Kidney (tissue), 22 donors: ENCODE measurements at places on chromosomes 7 and 10. TPM values are rescaled to one million over a fixed set of nuclear protein-coding genes. Genes with fewer than 3 reads are reported as not detected.

The CLRN3 gene
- 9.4 TPM for total RNA-seq

DNA sequence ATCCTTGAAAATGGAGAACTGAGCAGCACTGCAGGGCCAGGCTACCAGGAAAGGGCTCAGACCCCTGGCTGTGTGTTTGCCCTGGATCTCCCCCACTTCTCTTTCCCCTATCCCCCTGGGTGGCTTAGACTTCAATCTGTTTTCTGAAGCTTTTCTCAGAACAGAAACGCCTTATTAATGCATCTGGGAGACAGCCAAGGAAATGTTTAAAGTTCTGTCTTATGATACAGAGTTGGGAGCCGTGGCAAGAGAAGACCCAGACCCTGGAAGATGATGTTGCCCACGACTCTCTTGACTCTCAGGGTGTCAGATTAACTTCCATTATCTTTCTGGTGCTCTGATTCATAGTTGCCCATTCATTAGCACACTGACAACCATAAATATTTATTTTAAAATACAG, 107.1 kb downstream of the EBLN1 start:
- no peak for DNase-seq
- H3K36me3 ChIP-seq: no peaks in the 10 kb centered on the region
- no peaks in the 10 kb centered on the region for H3K27me3 ChIP-seq
- no peaks in the 10 kb centered on the region for H3K4me1 ChIP-seq
- no peak overlapping the region for H3K27ac ChIP-seq

- H3K36me3 ChIP-seq: peaks cover 14% of the 10 kb centered on the region
- peak overlapping the region; percentile 82 for H3K4me3 ChIP-seq
- H3K27me3 ChIP-seq: no peaks in the 10 kb centered on the region
- DNase-seq: no peak
Measured at GRCh38 chr10:119166118-119166500, 595 bp upstream of the SFXN4 start.

GRCh38 chr10:70272925-70273316, 10.9 kb downstream of the NPFFR1 start:
- H3K36me3 ChIP-seq: no peaks in the 10 kb centered on the region
- no peak overlapping the region for H3K4me3 ChIP-seq
- no peaks in the 10 kb centered on the region for H3K4me1 ChIP-seq
- no peaks in the 10 kb centered on the region for H3K27me3 ChIP-seq

GRCh38 chr10:12243864-12244620, 48.1 kb downstream of the CDC123 start:
- H3K4me1 ChIP-seq: no peaks in the 10 kb centered on the region
- H3K27me3 ChIP-seq: no peaks in the 10 kb centered on the region
- H3K4me3 ChIP-seq: no peak overlapping the region
- H3K27ac ChIP-seq: no peak overlapping the region
- peaks cover 6% of the 10 kb centered on the region for H3K36me3 ChIP-seq
- no peak for DNase-seq

DNA sequence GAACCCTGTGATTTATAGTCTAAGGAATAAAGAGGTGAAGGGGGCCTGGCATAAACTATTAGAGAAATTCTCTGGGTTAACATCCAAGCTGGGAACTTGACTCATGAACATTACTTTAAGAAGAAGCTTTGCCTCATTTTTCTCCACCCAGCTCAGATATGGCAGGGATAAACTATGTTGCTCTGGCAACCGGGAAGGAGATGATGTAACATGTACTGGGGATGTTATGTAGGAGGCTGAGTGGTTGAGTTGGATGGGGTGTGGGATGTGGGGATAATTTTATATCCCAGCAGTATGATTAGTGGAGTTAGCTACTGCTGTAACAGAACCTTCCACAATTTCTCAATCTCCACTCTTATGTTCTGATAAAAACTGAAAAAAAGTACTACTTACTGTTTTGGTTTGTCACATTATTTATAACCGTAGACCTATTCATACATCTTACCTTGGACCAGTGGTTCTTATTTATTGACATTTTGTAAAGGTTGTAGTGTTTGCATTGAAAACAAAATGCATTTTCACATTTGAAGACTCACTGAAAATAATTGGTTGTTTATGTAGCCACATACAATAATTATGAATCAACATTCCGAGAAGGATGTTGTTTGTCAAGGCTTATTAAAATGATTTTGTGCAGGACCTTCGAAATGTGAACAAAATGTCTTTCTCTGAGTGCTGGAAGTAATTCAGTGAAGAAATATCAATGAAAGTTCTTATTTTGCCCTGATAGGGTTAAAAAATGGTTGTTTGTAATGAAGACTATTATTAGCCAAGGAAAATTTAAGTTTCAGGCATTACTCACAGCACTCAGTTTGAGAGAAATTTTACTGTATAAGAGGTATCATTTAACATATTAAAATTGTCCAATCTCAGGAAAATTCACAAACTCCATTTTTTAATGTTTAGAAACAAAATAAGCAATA, 1.3 kb downstream of the OR2F2 start:
- H3K4me1 ChIP-seq: no peaks in the 10 kb centered on the region
- DNase-seq: no peak
- H3K4me3 ChIP-seq: no peak overlapping the region
- no peaks in the 10 kb centered on the region for H3K27me3 ChIP-seq
- no peaks in the 10 kb centered on the region for H3K36me3 ChIP-seq
- no peak overlapping the region for H3K27ac ChIP-seq

GRCh38 chr7:31271641-31272405, 68.7 kb downstream of the NEUROD6 start:
- no peak overlapping the region for H3K27ac ChIP-seq
- no peaks in the 10 kb centered on the region for H3K27me3 ChIP-seq
- no peaks in the 10 kb centered on the region for H3K4me1 ChIP-seq

GRCh38 chr10:97880109-97880508, 30.5 kb downstream of the GOLGA7B start:
- H3K27me3 ChIP-seq: no peaks in the 10 kb centered on the region
- H3K4me1 ChIP-seq: no peaks in the 10 kb centered on the region
- no peaks in the 10 kb centered on the region for H3K36me3 ChIP-seq
- no peak for DNase-seq

The WDFY4 gene
- total RNA-seq: 13.3 TPM

The TMEM213 gene
- 30.2 TPM for total RNA-seq

DNA sequence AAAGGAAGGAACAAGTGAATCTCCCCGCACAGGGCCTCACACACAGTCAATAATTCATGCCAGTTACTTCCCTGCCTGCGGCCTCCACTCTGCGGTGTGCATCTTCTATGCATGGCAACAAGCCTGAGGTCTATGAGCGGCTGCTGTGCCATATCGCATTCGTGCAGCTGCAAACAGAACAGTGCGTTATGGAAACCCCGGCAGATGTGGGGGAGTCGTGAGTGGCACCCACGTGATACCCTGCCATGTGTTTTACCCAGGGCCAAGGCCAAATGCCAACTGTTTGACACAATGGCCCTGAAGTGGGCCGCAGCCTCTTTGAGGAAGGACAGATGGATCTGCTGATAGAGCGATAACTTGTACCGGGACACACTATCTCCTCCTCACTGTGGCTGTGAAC, 13.4 kb downstream of the TNS3 start:
- H3K27me3 ChIP-seq: no peaks in the 10 kb centered on the region
- H3K4me3 ChIP-seq: no peak overlapping the region
- DNase-seq: no peak

GRCh38 chr7:2307690-2308107, 6.5 kb downstream of the SNX8 start:
- H3K4me1 ChIP-seq: peaks cover 5% of the 10 kb centered on the region
- no peak overlapping the region for H3K27ac ChIP-seq
- no peak for DNase-seq

The PGAM2 gene
- 2.1 TPM for total RNA-seq

The OR2A5 gene
- not detected for total RNA-seq

The NUTM2A gene
- 1.5 TPM for total RNA-seq
